ENCODE measurements at places on chromosomes 1 and 21.

DNA sequence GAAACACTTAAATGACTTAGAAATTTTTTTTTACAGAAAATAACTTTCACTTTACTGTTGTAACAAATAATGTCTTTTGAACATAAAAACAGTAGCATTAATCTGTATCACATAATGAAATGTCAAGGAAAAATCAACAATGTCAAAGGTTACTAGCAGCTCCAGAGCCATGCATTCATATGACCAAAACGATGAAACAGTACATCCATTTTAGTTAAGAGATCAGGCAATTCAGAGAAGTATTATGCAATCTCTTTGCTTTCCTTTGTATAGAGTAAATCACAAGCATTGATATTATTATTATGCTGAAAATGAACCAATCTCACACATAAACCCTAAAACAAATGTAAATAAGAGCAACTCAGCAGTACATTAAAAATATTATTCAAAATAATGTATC is 748.9 kb downstream of the PLA2G4A start:
- DNase-seq = no peak

GRCh38 chr1:25581764-25582163 is 34.8 kb upstream of the MAN1C1 start:
- DNase-seq = no peak

DNA sequence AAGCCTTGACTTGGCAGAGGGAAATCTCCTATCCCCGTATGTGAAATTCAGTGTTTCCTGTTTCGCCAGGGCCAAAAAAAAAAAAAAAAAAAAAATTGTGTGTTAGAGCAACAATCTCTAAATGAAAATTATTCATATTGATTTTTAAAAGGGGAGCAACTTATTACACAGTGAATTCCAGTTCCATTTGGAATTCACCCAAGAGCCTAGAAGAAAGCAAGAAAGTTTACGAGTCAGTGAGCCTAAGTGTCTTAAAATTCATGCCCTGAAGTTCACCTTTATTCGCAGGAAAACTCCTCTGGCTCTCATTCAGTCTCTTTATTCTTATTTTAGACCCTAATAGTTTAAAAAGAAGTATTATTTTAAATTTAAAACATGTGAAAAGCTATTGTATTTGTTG is 42.1 kb upstream of the HUNK start:
- no peak for DNase-seq

- no peak for DNase-seq
Measured at GRCh38 chr21:32981096-32981495, 44.6 kb upstream of the OLIG2 start.

- no peak for DNase-seq
Measured at GRCh38 chr1:93905734-93906133, 3.5 kb downstream of the GCLM start.

DNA sequence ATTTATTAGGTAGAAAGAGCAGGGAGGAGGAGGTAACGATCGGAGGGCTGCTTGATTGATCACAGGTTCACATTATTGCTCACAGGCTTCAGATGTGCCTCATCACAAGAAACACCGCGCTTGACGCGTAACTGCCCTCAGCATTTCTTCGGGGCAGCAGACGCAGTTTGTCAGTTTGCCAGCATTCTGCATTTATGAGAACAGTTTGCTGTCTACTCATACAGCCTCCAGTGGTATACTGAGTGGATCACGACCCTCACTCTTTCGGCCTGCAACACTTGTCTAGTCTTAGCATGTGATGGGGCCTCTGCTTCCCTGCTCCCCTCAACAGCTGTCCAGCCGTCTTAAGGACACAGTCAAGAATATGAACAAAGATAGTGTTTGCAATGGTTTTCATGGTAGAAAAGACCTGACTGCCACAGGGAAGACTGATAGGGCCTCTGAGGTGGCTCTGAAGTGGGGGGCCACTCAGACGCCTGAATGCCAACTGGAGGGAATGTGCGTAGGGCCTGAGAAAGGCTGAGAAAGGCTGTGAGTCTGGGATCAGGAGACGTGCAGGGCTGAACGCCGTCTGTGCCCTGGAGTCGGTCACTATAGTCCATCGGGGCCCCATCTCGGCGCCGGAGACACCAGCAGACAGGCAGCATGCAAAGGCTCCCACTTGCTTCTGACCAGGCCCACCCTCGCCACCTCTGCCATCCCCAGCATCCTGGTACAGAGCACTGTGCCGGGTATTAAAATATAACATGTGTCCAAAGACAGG is 45.0 kb downstream of the UBE2G2 start:
- no peak for DNase-seq

GRCh38 chr1:32361674-32362473 is 411 bp downstream of the FAM229A start:
- DNase-seq = no peak

- no peak for DNase-seq
Measured at GRCh38 chr1:172931761-172932160, 119.0 kb downstream of the TNFSF18 start.

DNA sequence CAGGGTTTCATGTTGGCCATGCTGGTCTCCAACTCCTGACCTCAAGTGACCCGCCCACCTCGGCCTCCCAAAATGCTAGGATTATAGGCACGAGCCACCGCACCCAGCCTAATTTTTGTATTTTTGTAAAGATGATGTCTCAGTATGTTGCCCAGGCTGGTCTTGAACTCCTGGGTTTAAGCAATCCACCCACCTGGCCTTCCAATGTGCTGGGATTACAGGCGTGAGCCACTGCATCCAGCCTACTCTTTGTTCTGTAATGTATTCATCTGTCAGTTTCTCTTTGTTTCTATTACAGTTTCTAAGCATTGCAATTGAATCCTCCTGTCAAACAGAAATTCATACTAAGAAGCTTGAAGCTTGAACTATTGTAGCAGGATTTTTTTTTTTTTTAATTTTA is 54.8 kb upstream of the RCC1 start:
- DNase-seq = no peak

GRCh38 chr1:167627865-167628641 is 2.0 kb upstream of the RCSD1 start:
- no peak for DNase-seq

DNA sequence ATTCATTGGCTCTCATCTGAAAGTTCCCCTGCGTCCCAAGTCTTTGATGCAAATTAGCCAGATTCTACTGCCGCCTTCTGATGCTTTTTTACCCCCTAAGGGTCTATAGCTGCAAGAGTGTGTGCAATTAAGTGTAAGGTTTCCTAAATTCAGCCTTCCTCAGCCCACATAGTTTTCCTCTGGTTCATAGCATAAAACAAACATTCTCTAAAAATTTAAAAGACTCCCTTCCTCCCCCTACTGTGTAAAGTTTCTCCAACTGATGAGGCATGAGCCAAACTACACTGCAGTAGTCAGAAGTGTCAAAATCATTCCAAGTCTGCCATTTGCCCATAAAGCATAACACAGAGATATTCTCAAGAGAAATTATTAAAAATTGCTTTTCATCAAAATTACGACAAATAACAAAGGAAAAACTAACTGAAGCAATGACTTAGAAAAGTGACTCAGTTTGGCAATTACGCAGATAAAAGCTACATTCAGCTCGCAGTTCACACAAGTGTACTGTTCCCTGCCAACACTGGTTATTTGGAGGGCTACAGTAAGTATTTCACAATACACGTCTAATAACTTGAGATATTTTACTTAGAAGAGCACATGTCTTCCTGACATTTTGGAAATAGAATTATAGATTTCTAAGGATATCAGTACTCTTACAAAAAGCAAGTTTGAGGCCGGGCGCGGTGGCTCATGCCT is 15.4 kb downstream of the KCNH1 start:
- peak; percentile 5 for DNase-seq

DNA sequence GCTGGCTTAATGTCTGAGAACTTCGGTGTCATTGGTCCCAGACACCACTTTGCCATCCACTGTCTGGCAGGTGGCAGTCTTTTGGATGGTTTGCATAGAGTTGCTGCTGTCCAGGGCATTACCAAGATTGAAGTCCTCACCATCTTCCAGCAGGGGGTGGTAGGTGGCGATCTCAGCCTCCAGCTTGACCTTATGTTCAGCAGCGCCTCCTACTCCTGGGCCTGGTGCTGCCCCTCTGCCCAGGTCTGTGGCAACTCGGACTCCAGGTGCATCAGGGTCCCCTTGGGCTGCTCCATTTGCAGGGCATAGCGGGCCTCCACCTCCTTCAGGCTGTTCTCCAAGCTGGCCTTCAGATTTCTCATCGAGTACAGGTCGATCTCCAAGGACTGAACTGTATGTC is 573.3 kb upstream of the NCAM2 start:
- DNase-seq = no peak

- no peak for DNase-seq
Measured at GRCh38 chr1:195721210-195721971, 886.8 kb downstream of the KCNT2 start.

- no peak for DNase-seq
Measured at GRCh38 chr1:172779491-172779890, 120.6 kb downstream of the FASLG start.

GRCh38 chr1:44826375-44827196 is 16.5 kb downstream of the PTCH2 start:
- no peak for DNase-seq

DNA sequence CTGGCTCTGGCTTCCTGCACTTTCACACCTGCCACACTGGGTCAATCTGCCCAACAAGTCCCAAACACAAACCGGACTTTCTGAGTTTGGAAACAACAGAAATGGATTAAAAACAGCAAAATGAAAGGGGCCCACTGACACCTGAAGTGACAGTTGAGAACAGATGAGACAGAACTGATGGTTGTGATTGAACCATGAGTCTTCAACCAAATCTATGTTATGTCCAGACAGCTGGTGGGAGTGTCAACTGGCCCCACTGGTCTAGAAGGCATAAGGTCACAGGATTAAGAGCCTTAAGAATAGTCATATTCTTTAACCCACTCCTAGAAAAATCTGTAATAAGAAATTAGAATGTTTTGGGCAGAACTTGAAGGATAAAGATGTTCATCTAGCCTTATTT is 13.0 kb upstream of the ATP13A2 start:
- no peak for DNase-seq
